T-helper 2 cell treated with Interferon-gamma antibody and Interleukin-4, amounts not matched to agents 100 ng/mL and 5 ng/mL, for 36 hours (primary cell): ENCODE measurements at places on chromosomes 11 and 22. TPM values are rescaled to one million over a fixed set of nuclear protein-coding genes. Genes with fewer than 3 reads are reported as not detected.

TCN2 gene
- 0.57 and 1.00 TPM in 2 replicates for total RNA-seq

IFITM10 gene
- total RNA-seq, result 0.66 and 0.68 TPM in 2 replicates

CNTN5 gene
- not detected in 2 replicates for total RNA-seq

DESI1 gene
- total RNA-seq, result 46.7 and 52.1 TPM in 2 replicates

OR5W2 gene
- total RNA-seq, result not detected in 2 replicates

IFT27 gene
- 25.2 and 26.9 TPM in 2 replicates for total RNA-seq

CASP1 gene
- 52.8 and 55.5 TPM in 2 replicates for total RNA-seq

JRKL gene
- total RNA-seq, result 7.7 and 8.6 TPM in 2 replicates
